Stimulated activated CD4-positive, alpha-beta T cell treated with anti-CD3 and anti-CD28 coated beads, Interleukin-1b, Interleukin-23, amount 100 ng/mL, for 1 hour (primary cell): ENCODE measurements at places on chromosomes 6 and 20.
A peak's percentile ranks its signal among the peaks of the same experiment; 100 is the strongest.

DNA sequence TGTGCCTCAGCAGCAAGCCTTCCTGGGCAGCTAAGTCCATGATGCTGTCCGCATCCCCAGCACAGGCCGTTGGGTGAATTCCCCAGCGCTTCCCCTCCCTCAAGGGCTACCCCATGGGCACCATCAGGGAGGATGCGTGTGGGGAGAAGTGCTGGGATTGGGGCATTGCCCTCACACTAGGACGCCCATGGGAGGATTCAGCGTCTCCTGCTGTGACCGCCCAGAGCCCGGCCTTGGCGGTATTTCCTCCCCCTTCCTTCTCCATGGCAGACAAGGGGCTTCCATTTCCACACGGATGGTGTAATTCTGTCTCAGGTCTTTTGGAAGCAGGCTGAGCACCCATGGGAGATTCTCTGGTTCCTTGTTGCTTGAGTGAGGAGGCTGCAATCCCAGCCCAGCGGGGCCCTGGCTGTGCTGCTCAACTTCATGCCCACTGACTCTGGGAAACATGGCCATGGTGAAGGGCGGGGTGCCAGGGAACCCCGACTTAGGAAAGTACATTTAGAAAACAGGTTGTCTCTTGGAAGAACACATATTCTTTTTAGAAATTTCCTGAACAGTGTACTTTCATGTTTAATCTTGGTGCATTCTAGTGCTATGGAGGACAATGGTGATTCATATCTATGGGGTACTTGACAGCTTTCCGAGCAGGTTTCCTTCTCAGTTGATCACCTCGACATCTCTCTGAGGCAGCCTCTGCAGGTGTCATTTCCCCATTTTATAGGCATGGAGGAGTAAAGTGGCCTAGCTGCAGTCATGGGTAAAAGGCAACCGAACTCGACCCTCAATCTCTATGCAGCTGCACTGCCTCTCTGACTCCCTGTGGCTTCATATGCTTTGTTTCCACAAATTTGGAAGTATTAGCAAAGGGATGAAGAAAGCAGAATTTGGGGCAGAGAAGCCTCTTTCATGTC, 178.2 kb upstream of the CST7 start:
- no peak for DNase-seq

GRCh38 chr6:54801669-54802068, 44.9 kb upstream of the FAM83B start:
- DNase-seq = no peak

DNA sequence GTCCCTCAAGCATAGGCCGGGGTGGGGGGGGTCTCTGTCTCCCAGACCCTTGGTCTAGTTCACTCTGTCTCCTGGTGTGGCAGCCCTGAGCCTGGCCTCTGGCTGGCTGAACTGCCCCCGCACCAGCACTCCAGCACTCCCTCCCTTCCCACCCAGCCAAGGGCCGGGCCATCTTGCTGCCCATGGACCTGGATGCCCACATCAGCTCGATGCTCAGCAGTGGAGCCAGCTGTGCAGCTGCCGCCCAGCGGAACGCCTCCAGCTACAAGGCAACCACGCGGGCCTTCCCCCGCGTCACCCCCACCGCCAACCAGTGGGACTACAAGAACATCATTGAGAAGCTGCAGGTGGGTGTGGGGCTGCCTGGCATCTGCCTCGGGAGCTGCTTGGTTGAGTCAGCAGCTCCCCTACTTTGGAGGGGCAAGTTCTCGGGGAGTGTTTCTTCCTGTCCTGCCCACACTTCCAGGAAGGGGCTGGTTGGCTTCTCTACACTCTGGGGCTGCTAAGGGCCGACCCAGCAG, 28.4 kb downstream of the UQCC2 start:
- DNase-seq = peak; percentile 19

DNA sequence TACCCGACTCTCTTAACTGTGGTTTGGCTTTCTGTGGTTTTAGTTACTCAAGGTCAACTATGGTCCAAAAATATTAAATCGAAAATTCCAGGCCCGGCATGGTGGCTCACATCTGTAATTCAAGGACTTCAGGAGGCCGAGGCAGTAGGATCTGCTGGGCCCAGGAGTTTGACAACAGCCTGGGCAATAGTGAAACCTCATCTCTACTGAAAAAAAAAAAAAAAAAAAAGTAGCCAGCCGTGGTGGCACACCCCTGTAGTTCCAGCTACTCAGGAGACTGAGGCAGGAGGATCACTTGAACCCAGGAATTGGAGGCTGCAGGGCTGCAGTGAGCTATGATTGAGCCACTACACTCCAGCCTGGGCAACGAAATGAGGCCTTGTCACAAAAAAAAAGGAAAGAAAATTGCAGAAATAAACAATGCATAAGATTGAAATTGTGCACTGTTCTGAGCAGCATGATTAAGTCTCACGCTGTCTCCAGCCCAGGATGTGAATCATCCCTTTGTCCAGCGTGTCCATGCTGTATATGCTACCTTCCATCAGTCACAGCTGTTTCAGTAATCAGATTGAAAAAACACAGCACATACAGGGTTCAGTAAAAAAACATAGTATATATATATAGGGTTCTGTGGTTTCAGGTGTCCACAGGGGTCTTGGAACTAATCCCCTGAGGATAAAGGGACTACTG, 40.7 kb downstream of the RGS17 start:
- no peak for DNase-seq

- no peak for DNase-seq
Observed at GRCh38 chr6:34332251-34333198, 59.9 kb downstream of the NUDT3 start.

- no peak for DNase-seq
Observed at GRCh38 chr6:78810698-78811097, 56.7 kb upstream of the IRAK1BP1 start.

- peak; percentile 29 for DNase-seq
Observed at GRCh38 chr20:32484225-32484957, 100.7 kb downstream of the NOL4L start.

DNA sequence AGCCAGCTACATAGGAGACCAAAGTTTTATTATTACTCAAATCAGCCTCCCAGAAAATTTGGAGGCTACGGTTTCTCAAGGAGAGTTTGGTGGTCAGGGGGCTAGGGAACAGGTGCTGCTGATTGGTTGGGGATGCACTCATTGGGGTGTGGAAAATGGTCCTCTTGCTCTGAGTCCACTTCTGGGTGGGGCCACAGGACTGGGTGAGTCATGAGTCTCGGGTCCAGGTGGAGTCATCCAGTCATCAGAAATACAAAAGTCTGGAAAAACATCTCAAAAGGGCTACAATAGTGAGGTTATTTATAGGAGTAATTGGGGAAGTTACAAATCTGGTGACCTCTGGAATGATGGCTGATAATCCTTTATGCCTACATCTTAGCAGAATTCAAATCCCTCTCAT, 54.3 kb upstream of the SLC22A16 start:
- DNase-seq = no peak

DNA sequence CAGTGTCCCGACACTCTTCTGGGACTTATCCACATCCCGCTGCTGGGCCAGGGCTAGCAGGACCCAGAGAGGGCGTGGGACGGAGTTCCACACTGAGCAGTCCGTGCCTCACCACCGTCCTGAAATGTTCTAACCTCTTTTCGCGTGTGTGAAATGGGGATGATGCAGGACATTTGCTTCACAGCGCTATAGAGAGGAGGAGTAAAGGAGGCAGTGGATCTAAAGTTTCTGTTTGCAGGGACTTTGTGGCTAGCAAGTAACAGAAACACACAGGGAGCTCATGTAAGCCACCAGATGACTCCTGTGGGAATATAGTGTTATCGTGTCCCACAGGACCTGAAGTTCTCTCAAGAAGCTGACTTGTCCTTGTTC, 634 bp downstream of the ITPA start:
- no peak for DNase-seq

DNA sequence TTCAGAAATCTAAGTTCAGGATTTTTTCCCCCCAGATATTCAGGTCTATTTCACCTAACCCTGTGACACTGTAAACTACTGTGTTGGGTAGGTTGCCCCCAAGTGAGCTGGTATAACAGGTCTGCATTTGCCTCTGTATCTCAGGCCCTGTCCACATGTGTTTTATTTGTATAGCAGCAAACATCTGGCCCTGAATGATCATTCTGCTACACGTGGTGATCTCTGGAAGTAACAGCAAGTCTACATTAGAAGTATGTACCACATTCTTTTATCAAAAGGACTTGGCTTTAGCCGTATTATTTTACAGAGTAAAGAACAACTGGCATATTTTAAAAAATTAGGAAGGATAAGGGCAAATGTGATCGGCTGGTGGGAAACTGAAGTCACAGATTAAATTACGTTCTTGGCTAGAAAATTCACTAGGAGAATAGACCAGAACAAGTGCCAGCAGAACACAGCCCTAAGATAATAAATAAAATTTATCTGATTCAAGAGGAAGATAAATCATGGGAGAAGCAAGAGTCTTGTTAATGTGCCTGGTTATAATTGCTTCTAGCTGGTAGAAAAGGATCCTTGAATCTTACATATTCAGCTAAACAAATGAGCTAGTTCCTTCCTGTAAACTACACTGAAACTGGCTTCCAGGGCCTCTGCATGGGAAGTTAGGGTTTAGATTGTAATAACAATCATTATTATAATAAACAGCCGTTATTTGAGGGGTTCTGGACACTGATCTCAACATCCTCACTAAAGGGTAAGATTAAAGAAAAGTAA, 192.1 kb downstream of the SAMD5 start:
- no peak for DNase-seq

DNA sequence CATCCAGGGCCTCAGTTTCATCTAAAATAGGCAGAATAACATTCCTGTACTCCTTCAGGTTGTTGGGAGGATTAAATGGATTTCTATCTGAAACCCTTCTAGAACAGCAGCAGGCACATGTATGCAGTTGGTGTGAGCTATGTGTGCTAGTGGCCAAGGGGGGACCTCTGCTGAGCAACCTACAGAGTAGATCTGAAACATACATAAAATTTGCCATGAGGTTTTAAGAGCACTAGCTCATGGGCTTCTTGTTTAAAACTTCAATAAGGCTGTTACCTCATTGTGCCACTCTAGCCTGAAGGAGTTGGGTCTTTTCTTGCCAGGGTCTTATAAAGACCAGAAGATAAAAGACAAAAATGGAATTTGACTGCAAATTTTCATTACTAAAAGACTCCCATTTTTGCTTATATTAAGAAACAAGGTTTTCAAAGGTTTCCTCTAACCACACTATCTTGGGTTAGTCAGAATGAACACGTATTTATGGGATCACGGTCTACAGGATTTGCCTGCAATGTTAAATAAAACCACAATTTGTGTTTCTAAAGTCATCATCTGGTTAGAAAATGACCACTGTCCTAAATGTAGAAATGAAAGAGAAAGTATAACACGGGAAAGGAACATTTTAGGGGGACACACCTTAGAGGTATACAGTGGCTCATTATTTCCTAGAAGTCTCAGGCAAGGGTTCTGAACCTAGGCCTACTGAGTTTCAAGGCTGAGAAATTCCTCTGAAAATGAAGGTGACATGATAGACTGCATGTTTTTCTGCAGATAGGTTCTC, 144.9 kb upstream of the OLIG3 start:
- no peak for DNase-seq

DNA sequence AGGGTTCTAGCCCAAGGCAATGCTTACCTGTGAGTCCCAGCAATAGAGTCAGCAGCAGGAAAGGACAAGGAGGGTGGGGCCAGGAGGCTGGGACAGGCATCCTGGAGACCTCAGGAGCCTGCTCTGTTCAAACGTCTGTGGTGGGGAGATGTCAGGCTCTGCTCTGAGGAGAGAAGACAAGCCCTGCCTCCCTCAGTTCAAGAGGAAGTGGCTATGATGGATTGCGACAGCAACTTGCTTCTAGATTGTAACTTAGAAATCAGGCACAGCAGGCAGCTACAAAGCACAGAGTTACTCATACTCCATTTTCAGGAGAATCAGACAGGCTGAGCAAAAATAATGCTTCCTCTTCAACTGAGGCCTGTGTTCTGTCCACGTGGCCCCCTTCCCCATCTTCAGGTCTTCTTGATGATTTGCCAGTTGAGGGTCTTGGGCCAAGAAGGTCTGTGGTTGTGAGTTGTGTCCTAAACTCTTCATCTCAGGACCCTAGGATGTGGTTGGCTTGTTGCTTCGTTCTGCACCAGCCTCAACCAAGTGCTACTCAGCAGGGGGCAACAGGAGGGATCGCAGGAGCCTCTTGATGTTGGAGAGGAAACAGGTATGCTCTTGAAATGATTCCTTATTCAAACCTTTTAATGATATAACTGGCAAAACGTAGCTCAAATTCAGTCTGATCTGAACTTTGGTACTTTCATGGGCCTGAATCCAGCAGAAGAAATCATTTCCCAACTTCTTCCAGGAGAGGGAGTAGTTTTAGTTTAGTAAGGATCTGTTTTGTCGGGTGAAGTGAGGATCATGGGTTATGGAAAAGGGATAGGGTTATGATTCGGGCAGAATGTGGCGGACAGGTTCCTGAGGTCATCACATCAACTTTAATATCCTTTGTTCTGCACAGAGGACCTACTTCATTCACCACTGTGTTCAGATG, 31.0 kb downstream of the SIRPB1 start:
- no peak for DNase-seq

DNA sequence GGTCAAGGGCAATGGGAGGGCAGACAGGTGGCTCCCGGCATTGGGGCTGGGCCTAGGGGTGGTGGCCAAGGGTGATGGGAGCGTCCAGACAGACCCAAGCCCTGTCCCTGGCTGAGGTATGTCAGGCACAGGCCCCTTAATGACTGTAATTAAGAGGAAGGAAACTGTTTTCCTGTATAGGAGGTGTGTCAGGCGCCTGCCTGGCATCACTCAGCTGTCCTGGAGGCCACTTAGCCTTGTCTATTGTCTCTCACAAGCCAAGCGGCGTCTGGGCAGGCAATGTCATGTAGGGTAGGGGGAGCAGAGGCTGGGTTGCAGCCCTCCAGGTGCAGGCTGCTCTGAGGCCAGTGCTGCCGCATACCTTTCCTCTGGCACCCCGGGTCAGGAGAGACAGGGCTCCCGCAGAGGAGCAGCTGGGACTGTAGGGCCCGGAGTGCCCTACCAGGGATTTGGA, 3.9 kb upstream of the FAM83C start:
- DNase-seq = no peak

DNA sequence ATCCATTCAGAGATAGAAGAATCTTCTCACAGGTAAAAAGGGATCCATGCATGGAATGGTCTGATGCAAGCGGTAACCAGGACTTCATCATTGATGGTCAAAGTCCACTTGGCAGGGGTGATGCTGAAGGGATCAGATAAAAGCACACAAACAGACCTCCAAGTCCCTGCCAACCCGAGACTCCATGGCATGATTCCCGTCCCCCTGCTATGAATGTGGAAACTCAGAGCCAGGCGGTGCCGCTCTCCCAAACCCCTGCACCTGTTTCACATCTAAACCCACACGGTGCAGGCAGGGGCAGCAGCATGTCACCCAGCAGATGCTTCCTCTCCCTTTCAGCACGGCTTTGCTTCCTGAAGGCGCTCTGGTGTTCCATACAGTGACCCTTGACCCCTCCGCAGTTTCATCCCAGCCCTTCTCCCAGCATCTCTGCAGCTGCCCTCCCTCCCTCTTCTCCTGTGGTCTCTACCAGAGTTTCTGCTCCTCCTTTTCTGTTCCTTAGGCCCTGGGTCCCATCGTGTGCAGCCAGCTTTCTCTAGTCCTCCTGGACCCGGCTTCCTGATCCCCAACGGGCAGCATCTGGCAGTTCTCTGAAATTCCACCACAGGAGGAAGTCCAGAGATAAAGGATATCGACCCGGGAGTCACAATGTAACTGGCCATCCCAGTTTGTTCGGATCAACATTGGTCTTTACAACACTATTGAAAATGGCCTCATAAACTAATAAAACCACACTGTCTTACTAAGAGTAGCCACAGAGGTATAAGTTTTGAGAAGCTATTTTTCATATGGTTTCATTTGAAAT, 235.0 kb downstream of the TTLL2 start:
- DNase-seq = no peak
